Activated CD8-positive, alpha-beta T cell treated with anti-CD3 and anti-CD28 coated beads, Interleukin-2, amount 10 ng/mL, durations not matched to agents 7 days and 5 days (primary cell): ENCODE measurements at places on chromosomes 3 and 15. TPM values are rescaled to one million over a fixed set of nuclear protein-coding genes. Genes with fewer than 3 reads are reported as not detected.

GRCh38 chr3:111465081-111465670 is 76.8 kb upstream of the CD96 start:
- H3K27ac ChIP-seq, result no peak overlapping the region
- DNase-seq, result no peak
- peaks cover 2% of the 10 kb centered on the region for H3K27me3 ChIP-seq
- no peak overlapping the region for H3K4me3 ChIP-seq
- no peaks in the 10 kb centered on the region for H3K36me3 ChIP-seq
- no peaks in the 10 kb centered on the region for H3K4me1 ChIP-seq

DNA sequence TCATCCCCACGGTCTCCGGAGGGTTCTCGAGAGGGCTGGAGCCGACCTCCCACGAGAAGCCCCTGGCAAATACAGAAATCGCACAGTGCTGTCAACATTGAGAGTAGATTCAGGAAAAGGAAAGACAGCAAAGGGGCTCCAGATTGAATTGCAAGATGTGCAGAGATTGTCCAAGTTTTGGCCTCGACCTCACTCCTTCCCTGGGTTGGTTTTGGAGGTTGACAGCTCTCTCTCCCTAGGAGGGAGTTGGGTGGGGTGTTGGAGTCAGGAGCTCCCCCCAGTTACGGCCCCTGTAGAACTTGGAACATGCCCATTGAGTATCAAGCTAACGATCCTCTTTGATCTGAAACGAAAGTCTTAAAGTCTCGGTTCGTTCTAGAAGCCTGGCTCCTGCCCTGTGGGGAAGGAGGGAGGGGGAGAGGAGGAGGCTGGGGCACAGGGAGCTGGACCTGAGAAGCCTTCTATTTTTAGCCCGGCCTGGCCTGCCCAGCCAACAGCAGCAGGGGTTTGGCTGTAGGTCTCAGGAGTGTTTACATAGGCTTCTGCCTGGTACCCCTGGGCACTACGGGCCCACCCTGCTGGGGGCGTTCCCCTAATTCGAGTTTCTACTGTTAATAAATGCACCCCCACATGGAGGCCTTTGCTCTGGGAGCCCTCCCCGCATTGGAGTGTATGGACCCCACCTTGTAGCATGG is 672 bp upstream of the KY start:
- H3K27me3 ChIP-seq, result peaks cover 25% of the 10 kb centered on the region
- H3K36me3 ChIP-seq, result no peaks in the 10 kb centered on the region
- DNase-seq, result no peak
- no peak overlapping the region for H3K4me3 ChIP-seq
- no peak overlapping the region for H3K27ac ChIP-seq
- H3K4me1 ChIP-seq, result no peaks in the 10 kb centered on the region

DNA sequence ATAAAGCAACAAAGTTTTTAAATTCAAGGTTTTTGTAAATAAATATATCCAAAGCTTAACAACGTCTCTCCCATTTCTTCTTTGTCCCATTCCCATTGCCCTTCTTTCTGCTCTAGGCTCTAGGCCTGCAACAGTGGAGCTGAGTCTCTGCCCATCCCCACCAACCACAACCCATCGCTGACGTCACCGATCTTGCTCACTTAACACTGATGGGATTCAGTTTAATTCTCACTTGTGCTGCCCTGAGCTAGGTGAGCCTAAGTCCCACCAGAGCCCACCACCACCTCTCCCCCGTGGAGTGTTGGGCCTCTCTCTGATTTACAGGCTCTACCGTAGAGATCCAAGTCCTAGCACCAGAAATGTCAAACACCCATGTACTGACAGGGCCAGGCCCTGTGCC is 61.3 kb upstream of the RAB6B start:
- no peak overlapping the region for H3K4me3 ChIP-seq
- H3K4me1 ChIP-seq, result no peaks in the 10 kb centered on the region
- no peak for DNase-seq
- H3K36me3 ChIP-seq, result no peaks in the 10 kb centered on the region
- H3K27ac ChIP-seq, result no peak overlapping the region

DNA sequence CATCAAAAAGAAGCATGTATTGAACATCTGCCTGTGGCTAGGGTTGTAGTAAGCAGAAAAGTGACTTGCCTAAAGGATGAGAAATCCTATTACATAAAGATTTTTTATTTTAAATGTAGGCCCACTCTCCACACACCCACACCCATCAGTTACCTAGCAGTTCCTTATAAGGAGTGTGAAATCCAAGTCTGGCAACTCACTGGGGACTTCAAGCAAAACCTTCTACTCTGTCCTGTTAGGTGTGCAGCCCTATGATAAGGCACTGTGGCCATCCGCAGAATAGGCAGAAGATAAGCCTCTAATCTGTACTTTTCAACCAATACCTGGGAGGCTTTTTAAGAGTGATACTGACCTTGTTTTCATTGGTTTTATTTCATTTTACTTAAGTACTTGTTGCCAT is 52.7 kb upstream of the TJP1 start:
- H3K27me3 ChIP-seq, result no peaks in the 10 kb centered on the region
- H3K4me3 ChIP-seq, result no peak overlapping the region
- H3K27ac ChIP-seq, result no peak overlapping the region
- no peak for DNase-seq
- no peaks in the 10 kb centered on the region for H3K36me3 ChIP-seq

The IL5RA gene
- not detected for total RNA-seq

The MAP1A gene
- 5.6 TPM for total RNA-seq

DNA sequence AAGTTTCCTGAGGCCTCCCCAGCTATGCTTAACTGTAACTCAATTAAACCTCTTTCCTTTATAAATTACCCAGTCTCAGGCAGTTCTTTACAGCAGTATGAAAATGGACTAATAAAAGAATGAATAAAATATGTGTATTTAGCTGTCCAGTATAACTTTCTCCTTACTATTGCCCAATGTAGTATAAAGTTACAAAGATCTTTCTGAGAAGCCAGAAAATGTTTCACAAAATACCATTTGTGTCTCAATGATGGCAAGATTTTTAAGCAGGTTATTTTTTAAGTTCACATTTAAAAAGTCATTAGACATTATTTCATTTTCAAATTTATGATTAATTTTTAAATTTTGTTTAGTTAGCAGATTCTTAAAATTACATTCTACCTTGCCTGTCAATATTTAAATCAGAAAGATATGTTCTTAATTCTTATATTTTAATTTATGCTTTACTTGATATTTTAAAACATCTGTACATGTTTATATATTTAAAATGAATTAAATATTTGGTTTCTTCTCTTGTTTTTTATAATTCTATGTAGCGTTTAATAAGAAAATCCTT is 189.2 kb downstream of the GBE1 start:
- no peak overlapping the region for H3K4me3 ChIP-seq
- H3K36me3 ChIP-seq, result peaks cover 8% of the 10 kb centered on the region
- no peaks in the 10 kb centered on the region for H3K27me3 ChIP-seq
- peaks cover 5% of the 10 kb centered on the region for H3K4me1 ChIP-seq
- no peak for DNase-seq

DNA sequence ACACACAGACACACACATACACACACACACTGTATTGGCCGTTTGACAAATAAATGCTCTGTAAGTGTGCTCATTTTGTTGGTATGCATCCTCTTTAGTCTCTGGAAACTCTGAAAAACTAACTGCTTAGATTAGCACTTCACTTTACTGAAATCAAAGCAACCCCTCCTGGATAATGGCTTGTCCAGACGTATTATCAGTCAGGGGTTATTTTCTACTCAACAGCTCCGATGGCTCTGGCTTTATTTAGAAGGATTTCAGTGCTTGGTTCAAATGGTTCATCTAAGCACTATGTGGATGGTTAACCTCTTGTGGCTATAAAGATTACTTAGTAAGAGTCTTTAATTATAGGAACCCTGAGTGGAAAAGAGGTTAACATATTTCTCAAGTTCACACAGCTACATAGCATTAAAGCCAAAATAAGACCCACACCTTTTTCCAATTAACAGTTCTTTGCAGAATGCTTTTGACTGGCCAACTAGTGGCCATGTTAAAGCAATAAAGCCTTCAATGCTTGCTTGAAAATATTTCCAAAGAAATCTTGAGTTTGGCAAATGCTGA is 516.1 kb upstream of the NAALADL2 start:
- H3K36me3 ChIP-seq, result no peaks in the 10 kb centered on the region
- no peak overlapping the region for H3K27ac ChIP-seq
- no peaks in the 10 kb centered on the region for H3K27me3 ChIP-seq
- no peaks in the 10 kb centered on the region for H3K4me1 ChIP-seq
- H3K4me3 ChIP-seq, result no peak overlapping the region

- peaks cover 3% of the 10 kb centered on the region for H3K4me1 ChIP-seq
- H3K27ac ChIP-seq, result no peak overlapping the region
- no peaks in the 10 kb centered on the region for H3K27me3 ChIP-seq
- H3K36me3 ChIP-seq, result peaks cover 9% of the 10 kb centered on the region
- no peak for DNase-seq
- H3K4me3 ChIP-seq, result no peak overlapping the region
Observed at GRCh38 chr3:195221015-195221853, 49.7 kb downstream of the XXYLT1 start.
